ENCODE measurements at places on chromosomes 7 and 10. TPM values are rescaled to one million over a fixed set of nuclear protein-coding genes. Genes with fewer than 3 reads are reported as not detected.

- DNase-seq = no peak
Observed at GRCh38 chr7:129781928-129782817, 170.6 kb downstream of the UBE2H start.

DNA sequence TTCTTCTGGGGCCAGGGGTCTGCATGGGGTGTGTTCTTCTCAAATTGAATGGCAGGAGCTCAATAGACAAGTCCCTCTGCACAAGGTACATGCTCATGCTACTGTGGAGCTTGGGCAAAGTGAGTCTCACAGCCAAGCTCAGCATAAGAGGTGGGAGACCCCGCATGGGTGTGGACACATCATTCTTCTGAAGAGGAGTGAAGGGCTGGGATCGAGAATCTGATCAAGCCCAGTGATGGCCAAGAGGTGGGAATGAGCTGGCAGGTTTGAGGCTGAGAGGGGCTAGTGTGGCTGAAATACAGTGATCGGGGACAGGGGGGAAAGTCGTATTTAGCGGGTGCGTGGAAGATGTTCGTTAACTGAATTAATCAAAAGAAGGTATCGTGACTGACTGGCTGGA lies 32.6 kb downstream of the CDH23 start:
- DNase-seq = no peak

GRCh38 chr10:106992055-106992454 lies 172.5 kb downstream of the SORCS1 start:
- DNase-seq = no peak

TMEM184A gene
- 0.47 TPM for total RNA-seq

ZSCAN25 gene
- total RNA-seq = 5.6 TPM

CDHR1 gene
- 1.3 TPM for total RNA-seq

- no peak for DNase-seq
Observed at GRCh38 chr10:1187855-1188557, 131.8 kb downstream of the WDR37 start.

SERPINE1 gene
- 6.3 TPM for total RNA-seq

GRCh38 chr10:45220931-45221330 lies 94.5 kb downstream of the OR13A1 start:
- no peak for DNase-seq

PPP1R17 gene
- not detected for total RNA-seq
